ENCODE measurements at places on chromosomes 3 and 15. TPM values are rescaled to one million over a fixed set of nuclear protein-coding genes. Genes with fewer than 3 reads are reported as not detected.

DNA sequence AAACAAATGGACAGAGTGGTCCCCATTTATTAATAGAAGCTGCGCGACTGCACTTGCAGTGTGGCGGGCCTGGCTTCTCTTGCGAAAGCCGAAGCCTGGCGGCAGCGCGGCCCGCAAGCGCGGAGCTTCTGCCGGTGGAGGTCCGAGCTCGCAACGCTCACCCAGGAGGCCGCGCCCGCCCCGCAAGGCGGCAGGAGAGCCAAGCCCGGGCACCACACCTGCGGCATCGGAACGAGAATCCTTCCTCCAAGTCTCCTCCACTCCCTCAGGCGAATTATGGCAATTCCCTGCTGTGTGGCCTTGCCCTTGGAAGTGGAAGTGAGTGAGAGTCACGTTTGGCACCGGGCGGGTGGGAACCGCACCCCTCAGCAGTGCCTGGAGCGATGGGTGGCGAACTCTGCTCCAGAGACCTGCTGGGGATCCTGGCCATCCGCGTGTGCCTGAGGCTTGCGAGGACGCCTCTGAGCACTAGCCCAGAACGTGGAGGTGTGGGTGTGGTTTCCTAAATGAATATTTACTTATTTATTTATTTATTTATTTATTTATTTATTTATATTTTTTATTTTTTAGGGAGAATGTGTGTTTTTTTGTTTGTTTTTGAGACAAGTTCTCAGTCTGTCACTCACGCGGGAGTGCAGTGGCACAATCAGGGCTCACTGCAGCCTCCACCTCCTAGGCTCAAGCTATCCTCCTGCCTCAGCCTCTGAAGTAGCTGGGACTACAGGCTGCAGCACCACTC lies 133.7 kb upstream of the UBE2E1 start:
- H3K4me1 ChIP-seq: no peaks in the 10 kb centered on the region
- H3K27me3 ChIP-seq: peaks cover 27% of the 10 kb centered on the region
- H3K27ac ChIP-seq: no peak overlapping the region
- no peak for DNase-seq
- H3K36me3 ChIP-seq: no peaks in the 10 kb centered on the region

The ADCY5 gene
- total RNA-seq: not detected

The FANCD2OS gene
- total RNA-seq: not detected

- H3K4me1 ChIP-seq: no peaks in the 10 kb centered on the region
- no peaks in the 10 kb centered on the region for H3K36me3 ChIP-seq
- no peak overlapping the region for H3K4me3 ChIP-seq
- no peak overlapping the region for H3K27ac ChIP-seq
These were observed 54.1 kb upstream of the ATP2C1 start for GRCh38 chr3:130839813-130840212.

GRCh38 chr15:82186719-82187406 lies 75.7 kb downstream of the EFL1 start:
- no peak for DNase-seq
- H3K4me3 ChIP-seq: no peak overlapping the region
- no peak overlapping the region for H3K27ac ChIP-seq
- no peaks in the 10 kb centered on the region for H3K36me3 ChIP-seq

DNA sequence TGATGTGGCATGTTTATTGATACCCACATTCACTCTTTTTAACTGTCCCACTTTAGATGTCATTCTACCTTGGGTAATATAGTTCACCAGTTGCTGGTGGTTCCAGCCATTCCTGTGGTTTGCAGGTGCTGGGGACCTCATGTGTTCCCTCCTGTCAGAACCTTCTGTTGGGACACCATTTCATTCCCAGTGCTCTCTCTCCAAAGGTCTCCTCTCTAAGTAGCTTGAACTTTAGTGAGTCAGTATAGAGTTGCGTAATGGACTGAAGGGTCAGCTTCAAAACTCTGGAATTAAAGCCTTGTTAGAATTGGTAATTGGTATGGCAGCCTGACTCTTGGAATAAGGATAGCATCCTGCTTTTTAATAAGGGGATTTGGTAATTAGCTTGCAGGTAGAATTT lies 108.5 kb downstream of the PLCL2 start:
- DNase-seq: no peak
- no peaks in the 10 kb centered on the region for H3K27me3 ChIP-seq
- peaks cover 44% of the 10 kb centered on the region for H3K4me1 ChIP-seq
- no peaks in the 10 kb centered on the region for H3K36me3 ChIP-seq
- no peak overlapping the region for H3K4me3 ChIP-seq
- H3K27ac ChIP-seq: no peak overlapping the region

The SLC35G2 gene
- 5.4 TPM for total RNA-seq

The ATP8B4 gene
- 21.3 TPM for total RNA-seq

DNA sequence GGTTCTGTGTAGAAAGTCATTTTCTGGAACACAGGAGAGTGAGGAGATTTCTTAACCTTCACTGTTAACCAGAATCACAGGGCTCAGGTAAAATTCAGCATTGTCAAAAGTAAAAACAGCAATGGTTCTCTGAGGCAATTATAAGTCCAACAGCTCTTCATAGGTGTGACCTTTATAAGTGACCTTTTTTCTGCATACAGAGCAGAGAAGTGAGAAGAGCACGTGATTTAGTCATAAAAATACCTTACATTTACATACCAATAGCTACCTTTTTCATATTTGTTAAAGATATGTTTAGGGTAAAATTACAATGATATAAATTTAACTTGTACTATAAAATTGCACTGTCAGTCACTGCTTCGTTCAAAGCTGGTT lies 36.2 kb upstream of the ZKSCAN7 start:
- no peak for DNase-seq
- H3K4me3 ChIP-seq: no peak overlapping the region

GRCh38 chr3:158771982-158772381 lies 29.9 kb upstream of the MFSD1 start:
- H3K4me1 ChIP-seq: peaks cover 5% of the 10 kb centered on the region
- no peak for DNase-seq
- no peaks in the 10 kb centered on the region for H3K36me3 ChIP-seq
- H3K4me3 ChIP-seq: no peak overlapping the region
- H3K27me3 ChIP-seq: no peaks in the 10 kb centered on the region

The GATM gene
- total RNA-seq: 3.3 TPM

DNA sequence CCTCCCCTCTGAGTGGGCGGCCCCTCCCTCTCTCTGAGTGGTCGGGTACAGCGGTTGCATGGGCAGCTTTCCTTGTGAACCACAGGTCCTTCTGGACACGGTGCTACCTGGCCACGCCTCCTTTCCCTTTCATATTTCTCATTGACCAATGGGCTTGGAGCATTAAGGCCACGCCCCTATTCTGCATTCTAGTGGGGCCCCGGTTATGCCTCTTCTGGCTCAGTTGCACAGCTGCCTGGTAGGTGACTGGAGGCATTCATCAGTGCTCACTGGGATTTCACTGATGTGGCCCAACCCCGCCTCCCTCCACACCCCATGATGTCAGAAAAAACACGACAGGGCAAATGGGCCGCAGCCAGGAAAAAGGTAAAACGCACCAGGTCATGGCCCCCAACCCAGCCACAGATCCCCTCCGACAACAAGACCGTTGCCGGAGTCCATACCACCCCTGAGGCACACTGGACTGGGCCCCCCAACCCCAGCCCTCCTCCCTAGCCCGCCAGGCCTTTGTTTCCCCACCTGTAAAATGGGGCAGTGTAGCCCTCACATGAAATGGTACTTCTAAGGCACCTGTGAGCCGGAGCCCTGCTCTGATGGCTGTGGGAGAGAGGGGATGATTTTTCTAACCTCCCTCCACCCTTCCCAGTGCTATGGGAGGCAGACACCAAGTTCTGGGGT lies 26.3 kb downstream of the NGRN start:
- H3K4me3 ChIP-seq: no peak overlapping the region
- H3K27me3 ChIP-seq: peaks cover 5% of the 10 kb centered on the region
- peaks cover 9% of the 10 kb centered on the region for H3K4me1 ChIP-seq
- H3K36me3 ChIP-seq: no peaks in the 10 kb centered on the region
- peak; percentile 36 for DNase-seq
- H3K27ac ChIP-seq: no peak overlapping the region
